ENCODE measurements at places on chromosomes 2 and 18.

- DNase-seq = no peak
These were observed 128.0 kb downstream of the NFATC1 start for GRCh38 chr18:79523736-79524180.

GRCh38 chr2:135882415-135882814 is 6.2 kb upstream of the MCM6 start:
- no peak for DNase-seq

DNA sequence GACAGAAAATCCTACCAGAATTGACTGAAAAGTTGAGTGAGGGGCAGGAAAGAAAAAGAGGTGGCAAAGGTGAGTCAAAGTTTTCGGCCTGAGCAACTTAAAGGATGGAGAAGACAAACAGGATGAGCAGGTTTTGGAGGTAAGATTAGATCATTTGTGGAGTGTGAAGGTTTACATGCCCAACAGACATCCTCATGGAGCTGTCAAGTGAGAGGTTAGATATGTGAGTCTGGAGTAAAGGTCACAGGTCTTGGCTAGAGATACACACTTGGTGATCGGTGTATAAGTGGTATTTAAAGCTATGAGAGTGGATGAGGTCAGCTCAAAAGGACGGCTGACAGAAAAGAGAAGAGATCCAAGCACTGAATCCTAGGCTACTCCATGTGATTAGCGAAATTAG is 11.1 kb upstream of the MYL12A start:
- DNase-seq = no peak

DNA sequence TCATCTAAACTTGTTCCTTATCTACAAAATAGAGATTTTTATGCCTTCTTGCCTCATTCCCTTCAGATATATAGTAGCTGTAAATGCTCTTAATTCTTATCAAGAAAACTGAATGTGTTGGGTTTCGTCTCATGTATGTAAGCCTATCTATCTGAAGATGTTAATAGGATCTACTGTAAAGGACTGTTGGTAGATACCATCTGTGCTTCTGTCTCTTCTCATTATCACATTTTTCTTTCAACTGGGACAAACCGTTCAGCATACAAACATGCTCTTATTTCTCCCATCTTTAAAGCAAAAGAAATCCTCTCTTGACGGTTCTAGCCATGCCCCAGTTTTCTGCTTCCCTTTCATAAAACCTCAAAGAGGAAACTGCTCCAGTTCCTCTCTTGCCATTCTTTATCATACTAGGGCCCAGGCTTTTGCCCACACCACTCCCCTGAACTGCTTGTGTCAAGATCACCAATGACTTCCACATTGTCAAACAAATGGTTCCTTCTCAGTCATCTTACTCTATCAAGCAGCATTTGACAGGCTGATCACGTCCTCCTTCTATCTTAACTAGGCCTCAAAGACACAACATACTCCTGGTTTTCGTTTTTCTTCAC is 88.7 kb downstream of the ARHGEF33 start:
- DNase-seq = no peak

GRCh38 chr18:49728542-49728941 is 84.8 kb downstream of the ACAA2 start:
- DNase-seq = no peak

- no peak for DNase-seq
These were observed 317.2 kb downstream of the CPS1 start for GRCh38 chr2:210873631-210874030.

- DNase-seq = no peak
These were observed 18.3 kb upstream of the ANKRD53 start for GRCh38 chr2:70959851-70960832.

DNA sequence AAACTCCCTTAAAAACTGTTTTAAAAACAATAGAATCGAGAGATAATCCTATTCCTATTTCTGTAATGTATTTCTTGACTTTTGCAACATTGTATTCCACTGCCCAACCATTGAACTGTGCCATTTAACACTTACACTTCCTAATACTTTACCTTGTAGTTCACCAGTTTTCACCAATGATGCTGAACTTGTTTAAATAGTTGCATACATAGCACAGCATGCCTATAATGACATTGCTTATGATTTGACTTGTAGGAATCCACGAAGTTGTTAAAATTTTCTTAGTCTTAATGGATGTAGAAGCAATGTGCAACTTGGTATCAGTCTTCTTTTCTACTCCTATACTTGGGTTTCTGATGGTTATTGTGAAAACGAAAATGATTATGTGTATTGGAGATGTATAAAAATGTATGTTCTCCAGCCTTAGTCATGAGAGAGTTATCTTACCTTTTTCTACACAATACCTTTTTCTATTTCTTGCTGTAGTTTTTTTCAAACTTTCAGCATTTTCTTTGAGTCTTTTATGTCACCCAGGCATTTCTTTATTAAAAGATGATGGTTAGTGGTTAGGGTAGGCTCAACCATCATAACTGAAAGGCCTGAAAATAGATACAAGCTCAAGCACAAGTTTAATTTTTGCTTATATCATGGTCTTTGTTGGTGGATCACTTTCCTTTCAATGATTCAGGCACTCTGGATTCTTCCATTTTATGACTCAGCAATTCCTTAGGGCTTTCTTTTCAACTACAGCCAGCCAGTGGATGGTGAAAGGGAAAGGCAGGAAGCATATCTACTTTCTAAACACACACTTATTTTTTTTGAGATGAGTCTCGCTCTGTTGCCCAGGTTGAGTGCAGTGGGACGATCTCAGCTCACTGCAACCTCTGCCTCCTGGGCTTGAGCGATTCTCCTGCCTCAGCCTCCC is 9.4 kb downstream of the GPD2 start:
- DNase-seq = no peak

DNA sequence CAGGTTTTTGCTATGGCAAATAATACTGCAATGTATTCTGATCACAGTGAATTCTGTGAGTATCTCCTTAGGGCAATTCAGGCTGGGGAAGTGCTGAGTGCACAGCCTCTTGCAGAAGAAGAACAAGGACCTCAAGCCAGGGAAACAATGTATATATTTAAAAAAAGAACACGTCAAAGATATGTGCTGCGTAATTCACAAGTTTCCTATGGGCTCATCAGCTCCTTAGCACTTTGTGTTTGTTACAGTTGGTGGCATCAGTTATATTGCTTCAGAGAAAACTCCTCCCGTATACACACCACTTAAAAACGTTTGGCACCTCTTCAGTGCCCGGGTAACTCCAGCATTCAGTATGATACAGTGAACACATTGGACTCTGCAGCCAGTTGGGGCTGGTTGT is 16.5 kb upstream of the MARCO start:
- DNase-seq = no peak

DNA sequence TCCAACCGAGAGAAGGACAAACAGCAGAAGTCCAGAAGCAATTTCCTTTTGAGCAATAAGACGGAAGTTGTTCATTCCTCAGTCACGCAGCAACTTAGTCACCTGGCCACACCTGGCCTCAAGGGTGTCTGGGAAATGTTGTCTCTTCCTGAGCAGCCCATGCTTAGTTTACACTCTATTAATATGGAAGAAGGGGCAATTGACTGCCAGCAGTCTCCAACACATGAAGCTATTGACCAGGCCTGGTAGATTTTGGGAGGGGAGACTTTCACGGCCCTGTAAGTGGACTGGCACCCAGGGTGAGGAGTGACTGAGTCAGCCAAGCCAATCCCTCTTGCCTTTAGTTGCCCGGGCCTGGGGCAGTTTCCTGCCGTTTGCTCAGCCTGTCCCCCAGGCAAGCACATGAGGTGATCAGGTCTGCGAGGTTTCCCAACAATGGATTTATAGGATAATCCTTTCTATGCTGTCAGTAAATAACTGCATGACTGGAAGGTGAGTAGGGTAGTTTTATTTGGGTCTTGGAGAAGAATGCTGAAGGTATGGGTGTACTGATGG is 43.8 kb upstream of the PPP4R1 start:
- no peak for DNase-seq

GRCh38 chr18:9734189-9734588 is 26.1 kb downstream of the RAB31 start:
- no peak for DNase-seq

DNA sequence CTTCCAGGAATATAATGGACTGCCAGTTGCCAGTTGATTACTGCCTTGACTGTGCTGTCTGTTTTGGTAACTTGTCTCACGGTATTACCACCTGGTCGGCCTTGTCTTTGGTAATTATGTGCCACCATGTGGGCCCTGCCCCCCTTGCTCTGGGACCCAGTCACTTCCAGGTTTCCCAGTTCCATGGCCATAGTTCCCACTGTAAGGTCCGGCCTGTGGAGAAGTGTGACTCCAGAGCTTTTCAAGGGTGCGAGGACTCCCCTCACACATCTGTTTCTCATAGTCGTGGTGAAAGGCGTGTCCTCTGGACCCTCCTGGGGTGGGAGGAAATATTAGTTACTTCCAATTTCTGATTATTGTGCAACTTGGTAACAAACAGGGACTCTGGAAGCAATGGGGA is 150.5 kb downstream of the SEPTIN10 start:
- DNase-seq = no peak

GRCh38 chr2:23291239-23291638 is 93.7 kb upstream of the KLHL29 start:
- no peak for DNase-seq

DNA sequence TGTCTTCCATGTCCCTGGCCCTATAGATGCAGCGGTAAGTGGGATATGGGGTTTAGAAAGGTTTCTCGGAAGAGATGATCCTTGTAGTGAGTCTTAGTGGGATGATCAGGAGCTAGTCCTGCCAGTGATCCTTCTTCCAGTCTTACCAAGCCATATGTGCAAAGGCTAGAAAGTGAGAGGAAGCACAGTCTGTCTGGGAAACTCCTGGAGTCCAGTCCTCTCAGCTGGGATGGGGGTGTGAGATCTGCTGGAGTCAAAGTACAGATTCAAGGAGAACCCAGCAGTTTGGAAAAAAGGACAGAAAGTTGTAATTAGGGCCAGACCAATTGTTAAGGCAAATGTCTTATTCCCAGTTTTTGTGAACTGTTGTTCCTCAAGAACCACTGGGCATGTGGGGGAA is 83.3 kb downstream of the LIMS1 start:
- no peak for DNase-seq

DNA sequence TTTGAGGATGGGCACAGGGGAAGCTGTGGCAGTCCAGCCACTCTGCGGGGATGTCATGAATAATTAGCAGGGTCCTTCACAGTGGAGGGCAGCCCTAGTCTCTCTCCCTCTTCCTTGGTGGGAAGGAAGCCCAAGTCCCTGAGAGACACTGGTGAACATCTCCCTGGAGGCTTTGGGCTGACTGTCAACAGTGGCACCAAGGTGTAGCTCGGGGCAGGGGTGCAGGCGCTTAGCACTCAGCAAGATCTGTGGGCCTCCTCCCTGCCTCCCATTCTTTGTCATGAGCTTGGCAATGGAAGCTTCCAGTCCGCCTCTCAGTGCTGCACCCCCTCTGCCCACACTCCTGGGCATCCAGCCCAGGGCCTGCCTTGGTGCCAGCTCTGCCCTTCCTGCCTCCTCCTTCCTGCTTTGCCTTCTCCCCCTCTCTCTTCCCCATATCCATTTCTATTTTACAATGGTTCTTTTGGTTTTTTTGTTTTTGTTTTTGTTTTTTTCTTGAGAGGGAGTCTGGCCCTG is 59.4 kb downstream of the STEAP3 start:
- DNase-seq = no peak

- no peak for DNase-seq
These were observed 59.1 kb downstream of the CMPK2 start for GRCh38 chr2:6806604-6807003.

GRCh38 chr2:27370816-27371620 is 602 bp downstream of the SNX17 start:
- no peak for DNase-seq

DNA sequence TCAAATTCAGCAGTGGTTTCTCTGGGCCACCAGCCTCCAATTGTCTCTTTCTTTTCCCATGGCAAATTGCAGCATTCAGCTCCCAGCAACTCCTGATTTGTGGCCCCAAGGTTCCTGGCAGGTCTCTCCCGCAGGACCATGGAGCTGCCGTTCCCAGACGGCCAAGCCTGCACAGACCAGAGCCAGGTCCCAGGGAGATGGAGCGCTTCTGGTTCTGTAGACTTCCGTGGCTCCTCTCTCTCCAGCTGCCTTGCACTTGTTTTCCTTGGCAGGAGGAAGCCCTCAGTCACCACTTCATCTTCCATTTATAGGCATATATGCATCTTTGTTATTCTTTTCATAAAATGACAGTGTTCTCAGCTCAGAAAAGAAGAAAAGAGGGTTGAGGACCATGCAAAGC is 21.7 kb downstream of the TNP1 start:
- no peak for DNase-seq

- no peak for DNase-seq
These were observed 153.8 kb upstream of the RASGRP3 start for GRCh38 chr2:33322612-33323011.
